ENCODE measurements at places on chromosomes 1 and 21. TPM values are rescaled to one million over a fixed set of nuclear protein-coding genes. Genes with fewer than 3 reads are reported as not detected.

VSIG8 gene
- total RNA-seq = not detected

GATAD2B gene
- total RNA-seq = 51.4 TPM

SLFNL1 gene
- 0.14 TPM for total RNA-seq

OR2T11 gene
- total RNA-seq = not detected

ARTN gene
- 7.2 TPM for total RNA-seq

PADI4 gene
- total RNA-seq = not detected

MTARC1 gene
- total RNA-seq = 18.0 TPM

NUDT4B gene
- total RNA-seq = 1.3 TPM

ST6GALNAC3 gene
- 24.7 TPM for total RNA-seq

RNU1-1 gene
- 3,564 TPM for total RNA-seq

TNFRSF18 gene
- 0.38 TPM for total RNA-seq

S100A8 gene
- total RNA-seq = 678 TPM

KIF26B gene
- total RNA-seq = 6.1 TPM

GREM2 gene
- 1.0 TPM for total RNA-seq

MYOC gene
- not detected for total RNA-seq

ATP6V1G3 gene
- total RNA-seq = 0.69 TPM

AGRN gene
- 285 TPM for total RNA-seq

EFCAB14 gene
- 101 TPM for total RNA-seq

FCMR gene
- total RNA-seq = 0.58 TPM

RGS7 gene
- 2.5 TPM for total RNA-seq

HRNR gene
- not detected for total RNA-seq

OR2T35 gene
- total RNA-seq = not detected

PLA2G2F gene
- total RNA-seq = not detected

SHISA4 gene
- 5.0 TPM for total RNA-seq

B3GALNT2 gene
- 24.5 TPM for total RNA-seq

MSH4 gene
- 0.64 TPM for total RNA-seq

PROK1 gene
- total RNA-seq = 0.29 TPM

TMIGD3 gene
- total RNA-seq = not detected

FAAH gene
- 30.8 TPM for total RNA-seq

PPM1J gene
- 2.6 TPM for total RNA-seq

ADAMTS1 gene
- 34.9 TPM for total RNA-seq

ERG gene
- not detected for total RNA-seq

CLDN14 gene
- total RNA-seq = not detected

LCE1C gene
- total RNA-seq = not detected

ASB17 gene
- not detected for total RNA-seq

FCER1G gene
- total RNA-seq = not detected

TTLL7 gene
- total RNA-seq = 27.5 TPM

DRAXIN gene
- 1.1 TPM for total RNA-seq

NCDN gene
- total RNA-seq = 21.8 TPM

OLIG2 gene
- 1.4 TPM for total RNA-seq

LDLRAD1 gene
- total RNA-seq = 1.5 TPM

NBPF6 gene
- total RNA-seq = not detected

TNFSF4 gene
- 0.58 TPM for total RNA-seq

GNG12 gene
- 17.9 TPM for total RNA-seq

Data from type B pancreatic cell (in vitro differentiated cells).